ENCODE measurements at places on chromosomes 1 and 21. TPM values are rescaled to one million over a fixed set of nuclear protein-coding genes. Genes with fewer than 3 reads are reported as not detected.

DNA sequence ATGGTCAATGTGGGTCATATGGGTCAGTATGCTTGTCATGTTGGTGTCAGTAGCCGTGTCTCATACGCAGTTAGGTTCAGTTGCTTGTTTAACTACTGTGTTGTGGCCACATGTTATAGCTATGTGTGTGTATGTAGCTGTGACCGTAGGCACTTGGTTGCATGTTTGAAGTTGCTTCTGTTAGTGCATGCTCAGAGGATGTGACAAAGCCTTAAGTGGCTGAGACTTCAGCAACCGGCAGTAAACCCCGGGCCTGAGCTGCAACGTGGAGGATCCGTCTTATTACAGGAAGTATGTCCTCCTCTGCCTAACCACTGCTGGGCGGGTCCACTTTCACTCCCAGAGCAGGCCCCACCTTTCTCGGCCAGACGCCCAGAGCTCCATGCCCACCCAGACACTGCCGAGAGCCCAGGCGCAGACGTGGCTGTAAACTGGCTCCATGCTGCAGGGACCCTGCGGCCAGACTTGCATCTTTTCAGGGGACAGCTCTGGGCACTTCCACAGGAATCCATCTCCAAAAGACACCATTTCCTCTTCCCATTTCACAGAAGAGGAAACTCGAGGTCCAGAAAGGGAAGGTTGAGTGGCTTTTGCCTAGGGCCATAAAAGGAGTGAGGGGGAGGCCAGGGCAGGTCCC lies 2.2 kb downstream of the TCEA3 start:
- H3K36me3 ChIP-seq, result no peaks in the 10 kb centered on the region
- no peak overlapping the region for H3K27ac ChIP-seq
- no peak overlapping the region for H3K4me3 ChIP-seq
- peaks cover 100% of the 10 kb centered on the region for H3K27me3 ChIP-seq
- H3K4me1 ChIP-seq, result peaks cover 22% of the 10 kb centered on the region
- DNase-seq, result no peak

- no peaks in the 10 kb centered on the region for H3K4me1 ChIP-seq
- H3K4me3 ChIP-seq, result no peak overlapping the region
- no peak overlapping the region for H3K27ac ChIP-seq
- no peaks in the 10 kb centered on the region for H3K27me3 ChIP-seq
These were observed 26.8 kb downstream of the BCAS2 start for GRCh38 chr1:114554577-114554976.

DNA sequence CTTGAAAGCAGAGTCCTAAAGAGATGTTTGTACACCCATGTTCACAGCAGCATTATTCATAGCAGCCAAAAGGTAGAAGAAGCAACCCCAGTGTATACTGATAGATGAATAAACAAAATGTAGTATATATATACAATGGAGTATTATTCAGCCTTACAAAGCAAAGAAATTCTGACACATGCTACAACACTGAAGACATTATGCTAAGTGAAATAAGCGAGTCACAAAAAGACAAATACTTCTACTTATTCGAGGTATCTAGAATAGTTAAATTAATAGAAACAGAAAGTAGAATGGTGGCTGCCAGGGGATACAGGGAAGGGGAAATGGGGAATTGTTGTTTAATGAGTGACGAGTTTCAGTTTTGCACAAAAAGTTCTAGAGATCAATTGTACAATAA lies 23.5 kb downstream of the COP1 start:
- no peak for DNase-seq
- no peaks in the 10 kb centered on the region for H3K27me3 ChIP-seq
- H3K4me3 ChIP-seq, result no peak overlapping the region
- no peak overlapping the region for H3K27ac ChIP-seq
- H3K36me3 ChIP-seq, result no peaks in the 10 kb centered on the region

- H3K36me3 ChIP-seq, result no peaks in the 10 kb centered on the region
- no peaks in the 10 kb centered on the region for H3K4me1 ChIP-seq
- no peak for DNase-seq
- H3K27me3 ChIP-seq, result no peaks in the 10 kb centered on the region
- no peak overlapping the region for H3K27ac ChIP-seq
These were observed 110.9 kb upstream of the C1orf174 start for GRCh38 chr1:4010814-4011605.

DNA sequence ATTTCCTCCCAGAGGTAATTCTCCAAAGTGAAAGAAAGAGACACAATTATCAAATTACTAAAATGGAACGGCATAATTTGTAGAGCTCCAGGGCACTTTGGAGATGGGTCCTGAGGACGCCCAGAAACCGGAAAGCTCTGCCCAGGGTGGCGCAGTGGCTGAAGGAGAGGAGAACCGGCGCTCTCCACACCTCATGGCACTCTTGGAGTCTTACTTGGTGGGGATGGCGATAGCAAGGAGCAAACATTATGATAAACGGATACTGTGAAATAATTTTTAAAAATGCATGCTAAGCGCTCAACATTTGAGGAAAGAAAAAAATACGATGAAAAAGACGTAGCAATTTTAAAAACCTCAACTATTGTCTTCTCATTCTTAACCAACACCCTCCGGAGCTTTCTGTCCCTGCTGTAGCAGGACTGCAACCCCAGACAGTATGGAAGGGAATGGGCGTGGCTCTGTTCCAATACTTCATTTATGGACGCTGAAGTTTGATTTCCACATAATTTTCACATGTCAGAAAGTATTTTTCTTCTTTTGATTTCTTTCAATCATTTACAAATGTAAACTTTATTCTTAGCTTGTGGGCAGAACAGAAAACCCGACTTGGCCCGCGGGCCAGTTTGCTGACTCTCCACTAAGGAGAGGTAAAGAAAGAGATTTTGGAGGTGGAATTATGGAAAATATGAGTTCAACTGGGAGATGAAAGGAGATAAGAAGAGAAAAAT lies 1.1 kb downstream of the S100A11 start:
- H3K27ac ChIP-seq, result no peak overlapping the region
- peaks cover 40% of the 10 kb centered on the region for H3K27me3 ChIP-seq
- H3K36me3 ChIP-seq, result no peaks in the 10 kb centered on the region
- H3K4me3 ChIP-seq, result peak overlapping the region; percentile 45
- no peak for DNase-seq
- H3K4me1 ChIP-seq, result peaks cover 14% of the 10 kb centered on the region

- H3K4me1 ChIP-seq, result no peaks in the 10 kb centered on the region
- H3K27ac ChIP-seq, result no peak overlapping the region
- no peaks in the 10 kb centered on the region for H3K36me3 ChIP-seq
- DNase-seq, result no peak
These were observed 10.1 kb downstream of the CLCA2 start for GRCh38 chr1:86434059-86434458.

GRCh38 chr1:44036409-44037139 lies 5.3 kb upstream of the SLC6A9 start:
- H3K27me3 ChIP-seq, result no peaks in the 10 kb centered on the region
- peak; percentile 82 for DNase-seq
- no peak overlapping the region for H3K27ac ChIP-seq
- peaks cover 20% of the 10 kb centered on the region for H3K4me1 ChIP-seq
- H3K36me3 ChIP-seq, result no peaks in the 10 kb centered on the region

DNA sequence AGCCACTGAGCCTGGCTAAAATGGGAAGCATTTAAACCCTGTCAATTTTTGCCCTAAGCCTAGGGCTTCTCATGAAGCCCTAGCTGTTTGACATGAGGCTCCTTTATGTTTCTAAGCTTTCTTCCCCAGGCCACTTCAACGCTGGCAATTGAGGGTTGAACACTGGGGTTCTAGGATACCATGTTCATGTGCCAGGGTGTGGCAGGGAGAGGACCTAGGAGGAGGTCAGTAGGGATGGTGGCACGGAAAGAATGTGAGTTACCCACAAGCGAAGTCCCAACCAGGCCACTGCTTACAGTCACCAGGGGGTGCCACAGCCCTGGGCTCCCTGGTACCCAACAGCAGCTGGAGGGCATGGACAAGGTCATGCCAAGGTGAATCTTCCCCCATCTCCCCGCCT lies 90.8 kb upstream of the AJAP1 start:
- no peaks in the 10 kb centered on the region for H3K27me3 ChIP-seq
- no peak for DNase-seq
- no peak overlapping the region for H3K4me3 ChIP-seq
- no peaks in the 10 kb centered on the region for H3K4me1 ChIP-seq
- no peaks in the 10 kb centered on the region for H3K36me3 ChIP-seq

The CD1C gene
- not detected for total RNA-seq

DNA sequence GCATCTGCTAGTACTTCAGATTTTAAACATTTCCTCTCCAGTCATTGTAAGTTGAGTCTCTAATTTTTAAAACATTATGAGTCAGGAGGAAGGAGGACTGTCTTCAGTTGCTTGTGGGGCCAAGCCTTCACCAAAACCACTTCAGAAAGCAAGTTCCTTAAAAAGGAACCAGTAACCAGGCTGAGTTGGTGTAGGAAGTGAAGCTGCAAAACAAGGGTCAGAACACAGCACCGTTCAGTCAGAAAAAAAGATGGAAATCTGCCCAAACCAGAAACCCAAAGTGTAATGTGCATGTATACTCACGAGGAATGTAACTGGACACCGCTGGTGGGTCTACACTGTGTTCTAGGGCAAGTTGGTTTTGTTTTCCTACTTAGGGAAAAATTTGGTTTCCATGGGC lies 402.1 kb downstream of the SETD4 start:
- no peaks in the 10 kb centered on the region for H3K36me3 ChIP-seq
- no peak overlapping the region for H3K4me3 ChIP-seq
- no peak for DNase-seq

The NES gene
- 83.8 TPM for total RNA-seq

DNA sequence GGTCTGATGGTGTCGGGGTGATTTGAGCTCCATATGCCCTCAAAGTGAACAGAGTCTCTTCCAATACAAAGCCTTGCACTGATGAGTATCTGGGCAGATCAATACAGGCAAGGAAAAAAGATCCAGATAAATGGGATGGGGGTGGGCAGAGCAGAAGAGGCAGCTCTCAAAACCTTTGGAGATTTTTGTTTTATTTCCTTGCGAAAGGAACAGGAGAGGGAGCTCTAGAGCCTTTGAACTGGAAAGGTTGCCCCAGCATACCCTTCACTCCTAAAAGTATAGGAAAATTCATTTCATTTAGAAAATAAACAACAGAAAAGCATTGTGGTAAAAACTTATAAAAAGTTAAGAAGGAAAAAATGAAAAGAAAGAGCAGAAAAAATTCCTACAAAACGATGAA lies 31.4 kb upstream of the OLIG2 start:
- H3K4me1 ChIP-seq, result peaks cover 17% of the 10 kb centered on the region
- no peak overlapping the region for H3K4me3 ChIP-seq

The SPRR1A gene
- total RNA-seq, result not detected

The SLC1A7 gene
- not detected for total RNA-seq

DNA sequence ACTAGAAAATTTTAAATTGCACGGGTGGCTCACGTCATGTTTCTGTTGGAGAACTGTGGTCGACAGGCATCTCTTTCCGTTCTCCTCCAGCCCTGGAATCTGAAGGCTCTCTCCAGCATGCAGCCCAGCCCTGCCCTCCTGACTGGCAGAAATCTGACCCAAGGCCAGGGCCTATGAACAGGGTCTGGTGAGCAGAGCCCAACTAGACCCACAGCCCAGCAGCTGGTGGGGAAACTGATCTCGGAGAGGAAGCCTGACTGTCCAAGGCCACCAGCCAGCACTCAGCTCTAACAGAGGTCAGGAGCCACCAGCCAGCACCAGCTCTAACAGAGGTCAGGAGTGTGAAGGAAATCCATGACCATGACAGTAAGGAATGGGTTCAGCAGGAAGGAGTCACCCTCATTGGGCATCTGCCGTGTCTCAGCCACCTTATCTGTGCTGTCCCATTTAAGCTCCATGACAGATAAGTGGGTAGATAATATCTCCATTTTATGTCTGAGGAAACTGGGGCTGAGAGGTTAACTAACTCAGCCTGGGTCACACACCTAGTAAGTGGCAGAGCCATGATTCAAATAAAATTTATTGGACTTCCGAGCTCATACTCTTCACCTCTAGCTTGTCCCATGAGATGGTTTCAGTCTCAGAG lies 20.2 kb upstream of the PKP1 start:
- no peak overlapping the region for H3K4me3 ChIP-seq
- H3K27ac ChIP-seq, result no peak overlapping the region
- H3K4me1 ChIP-seq, result peaks cover 4% of the 10 kb centered on the region
- no peak for DNase-seq
- H3K36me3 ChIP-seq, result no peaks in the 10 kb centered on the region
- H3K27me3 ChIP-seq, result peaks cover 22% of the 10 kb centered on the region

DNA sequence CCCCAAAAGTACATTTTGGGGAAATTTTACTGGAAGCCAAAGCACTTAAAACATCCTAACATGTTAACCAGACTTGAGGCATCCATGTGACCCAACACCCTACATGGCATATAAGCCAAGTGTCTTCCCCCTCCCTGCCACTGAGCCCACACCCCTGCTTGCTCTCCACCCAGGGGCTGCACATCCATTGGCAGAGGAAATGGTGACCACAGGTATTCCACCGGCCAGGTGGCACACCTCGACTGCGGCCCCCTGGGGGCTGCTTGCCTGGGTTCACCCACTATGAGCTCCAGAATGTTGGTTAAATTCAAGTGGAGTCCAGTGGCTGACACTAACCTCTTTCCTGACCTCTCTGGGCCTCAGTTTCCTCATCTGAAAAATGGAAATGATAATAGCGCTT lies 64.4 kb upstream of the FAM20B start:
- no peak overlapping the region for H3K4me3 ChIP-seq
- no peaks in the 10 kb centered on the region for H3K4me1 ChIP-seq
- H3K36me3 ChIP-seq, result no peaks in the 10 kb centered on the region
- DNase-seq, result no peak
- H3K27ac ChIP-seq, result no peak overlapping the region
- no peaks in the 10 kb centered on the region for H3K27me3 ChIP-seq

DNA sequence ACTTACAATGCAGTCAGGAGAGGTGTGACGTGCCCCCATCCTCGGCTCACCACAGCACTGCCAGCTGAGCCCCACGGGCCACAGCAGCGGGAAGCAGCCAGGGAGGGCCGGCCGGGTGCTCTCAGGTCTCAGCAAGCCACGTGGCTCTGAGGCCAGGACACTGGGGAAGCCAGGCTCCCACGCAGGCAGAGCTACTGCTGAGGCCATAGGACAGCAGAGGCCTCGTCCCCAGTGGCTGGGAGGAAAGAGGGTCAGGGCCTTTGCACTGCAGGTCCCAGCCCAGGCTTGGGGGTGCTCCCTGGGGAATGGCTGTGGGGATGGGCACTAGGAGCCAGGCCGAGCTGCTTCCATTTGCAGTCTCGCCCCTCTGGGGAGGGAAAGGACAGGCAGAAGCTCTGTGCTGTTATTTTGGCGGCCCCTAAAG lies 5.8 kb downstream of the LRRC47 start:
- H3K27me3 ChIP-seq, result no peaks in the 10 kb centered on the region
- no peak overlapping the region for H3K27ac ChIP-seq
- DNase-seq, result no peak
- no peak overlapping the region for H3K4me3 ChIP-seq

- H3K27me3 ChIP-seq, result no peaks in the 10 kb centered on the region
- no peak for DNase-seq
- H3K36me3 ChIP-seq, result no peaks in the 10 kb centered on the region
- no peaks in the 10 kb centered on the region for H3K4me1 ChIP-seq
- H3K4me3 ChIP-seq, result no peak overlapping the region
These were observed 28.3 kb downstream of the CFH start for GRCh38 chr1:196680107-196680506.

GRCh38 chr1:214568328-214568727 lies 16.9 kb upstream of the PTPN14 start:
- H3K27ac ChIP-seq, result no peak overlapping the region
- H3K36me3 ChIP-seq, result no peaks in the 10 kb centered on the region
- H3K4me1 ChIP-seq, result no peaks in the 10 kb centered on the region
- no peaks in the 10 kb centered on the region for H3K27me3 ChIP-seq

The FOXJ3 gene
- total RNA-seq, result 48.8 TPM
